Fibroblast of pulmonary artery (primary cell): ENCODE measurements at places on chromosomes 1 and 21.

DNA sequence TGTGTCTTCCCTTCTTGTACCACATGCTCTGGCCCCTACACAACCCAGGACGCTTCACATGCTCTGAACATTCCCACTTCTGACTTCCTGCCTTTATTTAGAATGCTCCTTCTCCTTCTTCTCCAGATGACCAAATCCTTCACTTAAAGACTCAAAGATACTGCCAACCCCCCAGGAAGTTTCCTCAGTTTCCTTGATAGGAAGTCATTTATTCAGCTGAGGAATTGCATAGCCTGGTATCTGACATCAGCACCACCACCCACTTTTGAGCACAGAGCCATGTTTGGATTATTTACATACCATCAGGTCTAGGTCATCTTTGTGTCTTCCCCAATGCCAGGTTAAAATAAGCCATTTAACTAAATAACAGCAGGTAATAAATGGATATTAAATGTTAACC lies 42.4 kb downstream of the GFI1 start:
- DNase-seq, result peak; percentile 56

- DNase-seq, result no peak
These were observed 134.3 kb downstream of the LTN1 start for GRCh38 chr21:28858424-28858823.

- no peak for DNase-seq
These were observed 107.6 kb downstream of the TSEN15 start for GRCh38 chr1:184158896-184159681.

DNA sequence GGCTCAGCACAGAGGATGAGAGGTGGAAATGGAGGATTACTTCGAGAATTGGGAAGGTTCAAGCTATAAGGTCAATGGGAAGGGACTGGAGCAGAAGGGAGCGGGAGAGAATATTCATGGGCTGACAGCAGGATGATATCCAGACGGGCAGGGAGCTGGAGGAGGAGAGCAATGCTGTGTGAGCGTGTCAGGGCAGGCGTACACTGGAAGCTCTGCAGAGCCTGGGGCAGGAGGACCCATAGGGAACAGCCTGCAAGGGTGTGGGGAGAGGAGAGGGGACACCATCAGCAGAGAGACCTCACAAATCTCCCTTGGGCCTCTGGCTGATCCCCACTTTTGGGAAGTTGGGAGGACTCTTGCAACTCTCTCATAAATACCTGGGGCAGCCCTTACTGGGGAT lies 13.7 kb downstream of the CSF1 start:
- DNase-seq, result no peak

- DNase-seq, result no peak
These were observed 42.6 kb downstream of the UBE2G2 start for GRCh38 chr21:44758781-44759627.

GRCh38 chr1:220732137-220732536 lies 16.0 kb upstream of the MTARC2 start:
- DNase-seq, result no peak

DNA sequence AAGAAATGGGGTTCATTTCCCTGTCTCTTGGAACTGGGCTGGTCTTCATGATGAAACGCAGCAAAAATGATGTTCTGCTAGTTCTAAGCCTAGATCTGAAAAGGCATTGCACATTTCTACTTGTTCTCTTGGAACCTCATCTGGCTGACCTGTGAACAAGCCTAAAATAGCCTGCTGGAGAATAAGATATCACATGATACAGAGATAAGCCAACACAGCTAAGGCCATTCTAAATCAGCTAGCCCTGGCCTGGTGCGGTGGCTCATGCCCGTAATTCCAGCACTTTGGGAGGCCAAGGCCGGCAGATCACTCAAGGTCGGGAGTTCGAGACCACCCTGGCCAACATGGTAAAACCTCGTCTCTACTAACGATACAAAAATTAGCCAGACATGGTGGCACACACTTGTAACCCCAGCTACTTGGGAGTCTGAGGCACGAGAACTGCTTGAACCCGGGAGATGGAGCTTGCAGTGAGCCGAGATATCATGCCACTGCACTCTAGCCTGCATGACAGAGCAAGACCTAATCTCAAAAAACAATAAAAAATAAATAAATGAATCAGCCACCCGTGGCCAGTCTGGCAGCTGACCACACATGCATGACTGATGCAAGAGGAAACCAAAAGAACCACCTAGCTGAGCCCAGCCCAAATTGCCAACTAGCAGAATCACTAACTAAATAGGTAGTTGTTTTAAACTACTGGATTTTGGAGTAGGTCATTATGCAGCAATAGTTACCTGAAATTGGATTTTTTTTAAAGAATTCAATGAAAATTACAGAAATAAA lies 18.0 kb downstream of the CD244 start:
- DNase-seq, result no peak

GRCh38 chr1:84505493-84506001 lies 639 bp upstream of the SPATA1 start:
- peak; percentile 71 for DNase-seq

GRCh38 chr1:226827458-226827857 lies 43.0 kb upstream of the PSEN2 start:
- DNase-seq, result peak; percentile 8

DNA sequence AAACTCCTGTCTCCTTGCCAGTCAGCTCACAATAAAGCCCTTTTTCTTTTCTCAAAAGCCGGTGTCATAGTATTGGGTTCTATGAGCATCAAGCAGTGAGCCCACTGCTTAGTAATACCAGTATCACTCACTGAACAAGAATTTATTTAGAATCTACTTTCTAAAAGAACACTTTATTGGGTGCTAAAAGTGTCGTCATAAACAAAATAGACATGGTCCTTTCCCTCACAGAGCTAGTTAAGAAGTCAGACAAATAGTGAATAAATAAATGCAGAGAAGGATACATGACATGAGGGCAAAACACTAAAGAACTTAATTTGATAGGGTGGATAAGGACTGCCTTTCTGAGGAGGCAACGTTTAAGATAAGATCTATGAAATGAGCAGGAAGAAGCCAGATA lies 32.2 kb downstream of the EVI5 start:
- no peak for DNase-seq

GRCh38 chr1:183958958-183959357 lies 78.6 kb downstream of the COLGALT2 start:
- DNase-seq, result no peak

DNA sequence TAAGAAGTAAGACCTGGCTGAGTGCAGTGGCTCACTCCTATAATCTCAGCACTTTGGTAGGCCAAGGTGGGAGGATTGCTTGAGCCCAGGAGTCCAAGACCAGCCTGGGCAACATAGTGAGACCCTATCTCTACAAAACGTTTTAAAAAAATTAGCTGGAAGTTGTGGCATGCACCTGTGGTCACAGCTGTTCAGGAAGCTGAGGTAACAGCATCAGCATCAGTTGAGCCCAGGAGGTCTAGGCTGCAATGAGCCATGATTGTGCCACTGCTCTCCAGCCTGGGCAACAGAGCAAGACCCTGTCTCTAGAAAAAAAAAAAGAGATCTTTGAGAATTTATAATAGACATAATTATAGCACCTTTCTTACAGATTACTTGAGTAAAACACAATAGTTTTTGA lies 36.0 kb downstream of the AGL start:
- no peak for DNase-seq

- DNase-seq, result no peak
These were observed 36.5 kb upstream of the NGF start for GRCh38 chr1:115374598-115374997.

DNA sequence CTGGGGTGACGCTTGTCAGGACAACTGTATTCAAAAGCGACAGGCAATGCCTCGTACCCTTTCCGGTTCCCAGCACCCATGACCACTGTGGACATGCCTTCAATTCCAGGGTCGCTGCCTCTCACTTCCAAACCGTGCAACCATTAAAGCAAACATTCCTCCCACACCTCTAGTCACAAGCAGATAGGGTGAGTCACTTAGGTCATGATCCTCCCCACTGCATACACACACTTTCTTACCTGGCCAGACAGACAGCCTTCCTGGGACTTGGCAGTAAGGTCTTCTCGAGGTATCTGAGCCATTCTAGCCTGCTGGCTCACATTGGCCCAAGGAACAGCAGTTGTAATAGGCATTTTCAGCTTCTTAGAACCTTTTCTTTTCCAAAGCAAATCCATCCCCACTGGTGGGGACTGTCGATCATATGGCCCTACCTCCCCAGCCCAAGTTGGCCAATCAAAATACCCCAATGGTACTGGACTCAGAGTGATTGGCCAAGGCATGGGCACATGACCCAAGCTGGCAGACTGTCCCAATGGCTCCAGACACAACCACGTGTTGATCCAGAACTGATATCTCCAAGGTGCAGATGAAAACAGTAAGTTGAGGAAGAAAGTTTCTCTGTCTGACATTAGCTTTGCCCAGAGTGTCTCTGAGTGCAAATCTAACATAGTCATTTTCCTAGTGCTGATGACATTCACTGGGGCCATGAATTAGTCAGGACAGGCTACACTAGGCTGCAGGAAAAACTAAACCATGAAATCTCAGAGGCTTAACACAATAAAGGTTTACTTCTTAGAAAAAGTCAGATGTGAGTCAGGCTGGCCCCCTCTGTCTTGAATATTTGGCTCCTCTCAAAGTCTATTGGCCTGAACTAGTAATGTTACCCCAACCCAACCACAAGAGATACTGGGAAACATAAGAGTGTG lies 113.8 kb downstream of the RRAGC start:
- DNase-seq, result no peak

- peak; percentile 82 for DNase-seq
These were observed 47.2 kb downstream of the GALNT2 start for GRCh38 chr1:230114237-230114651.

DNA sequence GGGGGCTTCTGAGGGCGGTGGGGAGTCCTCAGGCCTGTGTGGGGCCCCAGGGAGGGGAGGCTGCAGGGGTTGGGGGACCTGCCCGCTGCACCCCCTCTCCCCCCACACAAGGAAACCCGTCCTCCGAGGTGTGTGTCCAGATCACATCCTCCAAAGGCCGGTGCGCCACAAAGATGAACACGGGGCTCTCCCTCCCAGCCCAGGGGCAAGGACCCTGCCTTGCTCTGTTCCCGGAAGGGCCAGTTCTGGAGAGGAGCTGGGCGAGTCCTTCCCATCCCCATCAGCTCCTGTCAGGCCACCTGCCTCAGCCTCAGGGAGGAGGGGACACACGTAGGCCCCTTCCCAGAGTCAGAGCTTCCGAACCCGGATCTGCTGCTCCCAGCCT lies 2.5 kb upstream of the TTLL10 start:
- no peak for DNase-seq

- no peak for DNase-seq
These were observed 131.5 kb upstream of the SLC44A3 start for GRCh38 chr1:94688646-94689045.

- DNase-seq, result no peak
These were observed 16.9 kb downstream of the MTF2 start for GRCh38 chr1:93095804-93096585.

- peak; percentile 28 for DNase-seq
These were observed 67.5 kb upstream of the CD1D start for GRCh38 chr1:158112994-158113758.

DNA sequence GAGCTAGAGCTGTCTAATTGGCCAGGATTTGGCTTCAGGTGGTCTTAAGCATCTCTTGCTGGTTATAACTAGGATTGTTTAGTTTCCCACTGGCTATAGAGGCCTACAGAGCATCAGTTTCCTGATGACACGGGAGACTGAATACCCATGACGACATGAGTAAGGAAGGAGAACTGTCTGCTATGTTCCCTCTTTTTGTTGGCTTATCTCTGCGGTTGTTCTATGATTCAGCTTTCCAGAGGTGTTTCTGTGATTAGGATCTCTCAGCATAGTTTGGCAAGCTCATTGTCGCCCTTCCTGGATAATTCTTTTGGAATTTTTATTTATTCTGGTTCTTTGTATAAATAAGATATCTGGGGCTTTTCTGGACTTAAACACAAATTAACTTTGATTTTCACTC lies 163.4 kb downstream of the OLFM3 start:
- no peak for DNase-seq

GRCh38 chr1:37394574-37395464 lies 79.6 kb upstream of the ZC3H12A start:
- DNase-seq, result no peak

- no peak for DNase-seq
These were observed 53.0 kb downstream of the GPR161 start for GRCh38 chr1:168083456-168084325.

GRCh38 chr1:166944186-166944967 lies 31.0 kb downstream of the ILDR2 start:
- DNase-seq, result peak; percentile 52
